H7 (cell line): ENCODE measurements at places on chromosomes 13 and 19.

DNA sequence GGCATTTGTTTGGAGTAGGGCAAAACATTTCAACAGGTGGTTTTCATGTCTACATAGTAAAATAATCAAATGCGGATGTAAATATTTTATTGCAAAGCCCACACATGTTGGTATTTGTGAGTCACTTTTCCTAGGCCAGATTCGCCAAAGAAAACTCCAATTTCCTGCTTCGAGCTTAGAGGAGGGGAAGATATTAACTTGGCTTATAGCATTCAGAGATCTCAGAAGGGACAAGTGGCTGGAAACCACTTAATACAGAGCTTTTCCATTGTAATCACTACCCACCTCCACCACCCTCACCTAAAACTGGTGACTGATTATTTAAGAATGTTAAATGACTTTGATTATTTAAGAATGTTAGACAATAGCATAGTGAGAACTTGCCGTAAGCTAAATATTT, 530.6 kb upstream of the SPRY2 start:
- no peak for DNase-seq

- peak; percentile 49 for DNase-seq
Measured at GRCh38 chr19:11995174-11995573, 30.3 kb downstream of the ZNF763 start.

- peak; percentile 79 for DNase-seq
Measured at GRCh38 chr19:44745341-44745831, 3.1 kb upstream of the BCL3 start.

GRCh38 chr13:34943436-34944273, 1.6 kb downstream of the NBEA start:
- DNase-seq: no peak

- DNase-seq: no peak
Measured at GRCh38 chr13:64810750-64811149, 2419.4 kb downstream of the PCDH9 start.

DNA sequence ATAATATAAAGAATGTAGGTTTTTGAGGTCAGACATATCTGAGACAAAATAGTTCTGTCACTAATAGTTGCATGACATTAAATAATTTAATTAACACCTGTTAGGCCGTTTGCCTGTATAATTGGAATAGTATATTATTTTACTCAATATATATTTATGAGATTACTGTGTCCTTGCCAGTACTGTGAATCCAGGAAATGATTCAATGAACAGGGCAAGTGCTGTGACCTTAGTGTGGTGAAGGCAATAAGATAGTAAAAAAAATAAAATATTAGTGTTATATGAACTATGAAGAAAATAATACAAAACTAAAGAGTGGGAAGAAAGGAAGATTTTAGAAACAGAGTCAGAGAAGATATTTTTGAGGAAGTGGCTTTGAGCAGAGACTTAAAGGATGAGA, 403.7 kb downstream of the PCDH9 start:
- no peak for DNase-seq

- no peak for DNase-seq
Measured at GRCh38 chr13:105291987-105292386, 1243.5 kb downstream of the EFNB2 start.

DNA sequence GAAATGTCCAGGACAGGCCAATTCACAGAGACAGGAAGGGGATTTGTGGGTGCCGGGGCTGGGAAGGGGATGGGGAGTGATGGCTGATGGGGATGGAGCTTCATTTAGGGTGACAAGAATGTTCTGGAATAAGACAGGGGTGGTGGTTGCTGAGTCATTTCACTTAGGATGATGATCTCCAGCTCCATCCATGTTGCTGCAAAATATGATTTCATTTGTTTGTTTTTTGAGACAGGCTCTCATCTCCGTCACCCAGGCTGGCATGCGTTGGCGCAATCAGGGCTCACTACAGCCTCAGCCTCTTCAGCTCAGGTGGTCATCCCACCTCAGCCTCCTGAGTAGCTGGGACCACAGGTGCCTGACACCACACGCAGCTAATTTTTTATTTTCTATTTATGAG, 3.1 kb upstream of the JSRP1 start:
- no peak for DNase-seq

- DNase-seq: no peak
Measured at GRCh38 chr13:40812102-40812501, 22.7 kb downstream of the SLC25A15 start.

- peak; percentile 19 for DNase-seq
Measured at GRCh38 chr13:28819046-28819730, 951 bp upstream of the MTUS2 start.

DNA sequence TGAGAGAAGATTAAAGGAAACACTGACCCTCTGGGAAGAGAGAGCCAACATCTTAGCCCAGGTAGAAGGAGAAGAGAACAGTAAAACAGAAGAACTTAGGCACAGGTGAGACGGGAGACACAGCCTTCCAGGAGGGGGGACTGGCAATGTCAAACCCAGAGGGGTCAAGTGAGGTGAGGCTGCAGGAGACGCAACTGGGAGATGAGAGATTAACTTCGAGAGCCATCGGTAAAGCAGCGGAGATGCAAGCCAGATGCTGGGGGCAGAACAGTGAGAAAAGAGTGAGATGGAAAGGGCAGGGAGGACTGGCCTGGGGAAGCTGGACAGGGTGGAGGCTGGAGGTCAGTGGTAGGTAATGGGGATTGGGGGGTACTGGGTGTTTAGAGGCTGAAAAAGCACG, 5.2 kb downstream of the INSR start:
- no peak for DNase-seq

- no peak for DNase-seq
Measured at GRCh38 chr19:45477186-45477585, 9.4 kb downstream of the FOSB start.

DNA sequence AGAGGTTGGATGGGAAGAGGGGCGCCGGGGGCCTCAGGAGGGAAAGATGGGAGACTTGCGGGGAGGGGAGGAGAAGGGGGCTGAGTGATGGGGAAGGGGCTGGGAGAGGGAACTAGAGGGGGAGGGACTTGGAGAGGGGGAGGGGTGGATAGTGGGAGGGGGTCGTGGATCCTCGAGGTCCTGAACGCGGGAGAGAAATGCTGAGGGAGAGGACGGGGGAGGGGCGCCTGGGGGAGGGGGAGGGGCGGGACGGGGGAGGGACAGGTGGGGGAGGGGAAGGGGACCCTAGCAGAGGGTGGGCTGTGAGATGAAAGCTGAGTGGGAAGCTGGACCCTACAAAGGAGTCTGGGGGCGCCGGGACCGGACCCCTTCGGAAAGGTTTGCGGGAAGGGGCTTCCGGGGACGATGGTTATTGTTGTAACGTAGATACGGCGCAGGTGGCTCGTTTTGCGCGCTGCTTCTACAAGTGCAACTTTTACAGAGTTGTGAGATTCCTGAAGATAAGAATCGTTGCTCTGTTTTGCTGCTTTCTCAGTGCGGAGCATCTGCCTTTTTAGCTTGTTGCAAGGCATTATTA, 418 bp downstream of the ZNF444 start:
- no peak for DNase-seq

GRCh38 chr13:41132512-41133152, at the start of gene KBTBD6:
Gene KBTBD6, minus strand, starts transcription at chr13:41132802. Its CDS starts 291 bp downstream, at chr13:41132511.
- peak; percentile 86 for DNase-seq

- no peak for DNase-seq
Measured at GRCh38 chr13:102040812-102041211, 361.0 kb downstream of the FGF14 start.

GRCh38 chr19:40576151-40576584, 505 bp upstream of the SHKBP1 start:
- peak; percentile 81 for DNase-seq

- no peak for DNase-seq
Measured at GRCh38 chr13:95552208-95552538, 347 bp upstream of the CLDN10 start.

- peak; percentile 92 for DNase-seq
Measured at GRCh38 chr19:43555185-43555770, 20.0 kb downstream of the XRCC1 start.

GRCh38 chr13:78238911-78239310, 320.3 kb upstream of the EDNRB start:
- DNase-seq: no peak

DNA sequence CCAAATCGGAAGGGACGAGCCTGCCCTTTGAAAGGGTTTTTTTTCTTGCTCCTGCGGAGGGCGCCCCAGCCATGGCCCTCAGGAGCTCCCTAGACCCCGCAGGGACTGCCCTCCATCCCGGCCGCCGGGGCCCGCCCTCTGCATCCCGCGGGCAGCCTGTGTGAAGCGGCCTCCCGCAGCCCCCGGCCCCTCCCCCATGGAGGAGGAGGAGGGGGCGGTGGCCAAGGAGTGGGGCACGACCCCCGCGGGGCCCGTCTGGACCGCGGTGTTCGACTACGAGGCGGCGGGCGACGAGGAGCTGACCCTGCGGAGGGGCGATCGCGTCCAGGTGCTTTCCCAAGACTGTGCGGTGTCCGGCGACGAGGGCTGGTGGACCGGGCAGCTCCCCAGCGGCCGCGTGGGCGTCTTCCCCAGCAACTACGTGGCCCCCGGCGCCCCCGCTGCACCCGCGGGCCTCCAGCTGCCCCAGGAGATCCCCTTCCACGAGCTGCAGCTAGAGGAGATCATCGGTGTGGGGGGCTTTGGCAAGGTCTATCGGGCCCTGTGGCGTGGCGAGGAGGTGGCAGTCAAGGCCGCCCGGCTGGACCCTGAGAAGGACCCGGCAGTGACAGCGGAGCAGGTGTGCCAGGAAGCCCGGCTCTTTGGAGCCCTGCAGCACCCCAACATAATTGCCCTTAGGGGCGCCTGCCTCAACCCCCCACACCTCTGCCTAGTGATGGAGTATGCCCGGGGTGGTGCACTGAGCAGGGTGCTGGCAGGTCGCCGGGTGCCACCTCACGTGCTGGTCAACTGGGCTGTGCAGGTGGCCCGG, 815 bp downstream of the MAP3K10 start:
- DNase-seq: peak; percentile 95

GRCh38 chr19:45523642-45524256, 16.5 kb downstream of the VASP start:
- peak; percentile 93 for DNase-seq

- DNase-seq: no peak
Measured at GRCh38 chr13:30125422-30126073, 181.8 kb downstream of the KATNAL1 start.

DNA sequence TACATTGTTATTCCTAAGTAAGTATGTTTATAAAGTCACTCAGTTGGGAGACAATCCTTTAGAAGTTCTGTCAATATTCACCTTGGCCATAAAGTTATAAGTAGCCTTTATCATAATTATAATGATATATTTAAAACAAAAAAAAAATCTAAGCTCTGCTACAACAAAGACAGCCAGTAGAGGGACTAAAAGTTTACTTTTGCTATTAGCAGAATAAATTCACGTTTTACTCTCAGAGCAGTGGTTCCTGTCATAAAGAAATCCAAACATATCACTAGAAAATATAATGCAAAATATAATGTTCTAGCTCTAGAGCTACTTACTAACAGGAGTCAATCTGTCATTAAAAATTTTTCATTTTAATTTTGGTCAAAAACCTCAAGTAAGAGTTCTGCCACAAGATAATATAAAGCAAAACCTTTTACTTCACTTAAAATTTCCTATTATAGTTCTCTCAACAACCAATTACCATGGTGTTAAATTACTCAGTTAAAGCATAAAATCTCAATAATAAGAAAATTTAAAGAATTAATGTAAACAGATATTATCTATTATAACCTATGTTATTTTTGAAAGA, 17.7 kb downstream of the INTS6 start:
- DNase-seq: no peak

GRCh38 chr19:49481020-49481683, 6.3 kb upstream of the RPL13A start:
- DNase-seq: peak; percentile 31

DNA sequence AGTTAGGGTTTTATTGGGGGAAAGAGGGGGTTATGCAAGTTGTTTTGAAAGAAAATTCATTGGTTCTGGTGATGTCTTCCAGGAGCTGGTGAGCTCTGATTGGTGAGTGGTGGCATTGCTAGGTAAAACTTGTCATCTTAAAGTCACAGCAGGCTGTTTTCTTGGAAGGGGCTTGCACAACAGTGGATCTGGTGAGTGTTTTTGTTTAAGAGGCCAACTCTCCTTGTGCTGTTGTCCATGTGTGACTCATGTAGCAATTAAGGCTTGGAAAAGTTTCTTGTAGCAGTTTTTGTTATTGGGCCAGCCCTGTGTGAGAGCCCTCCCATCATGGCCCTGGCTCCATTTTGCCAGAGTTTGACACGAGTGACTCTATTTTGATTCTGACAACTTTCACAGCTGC, 109.4 kb downstream of the RFC3 start:
- DNase-seq: no peak

- no peak for DNase-seq
Measured at GRCh38 chr13:71860547-71861138, 6.4 kb downstream of the DACH1 start.

- DNase-seq: peak; percentile 83
Measured at GRCh38 chr13:114043421-114044053, 69.7 kb upstream of the C13orf46 start.

DNA sequence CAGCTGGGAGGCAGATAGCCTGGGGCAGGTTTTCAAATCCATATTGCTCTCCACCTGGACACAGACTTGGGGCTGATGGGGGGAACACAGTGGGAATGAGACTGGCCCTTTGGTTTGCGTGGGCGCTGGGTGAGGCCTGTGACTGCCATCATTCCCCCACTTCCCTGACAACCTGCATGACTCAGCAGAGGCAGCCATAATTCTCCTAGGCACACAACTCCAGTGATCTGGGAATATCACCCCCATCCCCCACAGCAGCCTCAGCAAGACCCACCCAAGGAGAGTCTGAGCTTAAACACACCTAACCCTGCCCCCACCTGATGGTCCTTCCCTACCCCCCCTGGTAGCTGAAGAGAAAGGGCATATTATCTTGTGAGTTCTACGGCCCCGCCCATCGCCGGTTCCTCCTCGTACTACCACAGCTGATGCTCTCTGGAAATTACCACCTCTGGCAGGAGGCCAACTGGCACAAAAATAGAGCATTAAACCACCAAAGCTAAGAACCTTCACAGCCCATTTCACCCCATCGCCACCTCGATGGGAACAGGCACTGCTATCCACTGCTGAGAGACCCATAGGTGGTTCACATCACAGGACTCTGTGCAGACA, 71.0 kb downstream of the RNF17 start:
- DNase-seq: no peak
